ENCODE measurements at places on chromosomes 4 and X. TPM values are rescaled to one million over a fixed set of nuclear protein-coding genes. Genes with fewer than 3 reads are reported as not detected.

FAM241A gene
- 2.7 TPM for total RNA-seq

TNIP3 gene
- 0.60 TPM for total RNA-seq

NUP62CL gene
- total RNA-seq, result 1.7 TPM

BTK gene
- 1.0 TPM for total RNA-seq

CYP2U1 gene
- total RNA-seq, result 0.92 TPM

GAB3 gene
- total RNA-seq, result 0.52 TPM

MAD2L1 gene
- total RNA-seq, result 12.7 TPM

ELOVL6 gene
- 29.1 TPM for total RNA-seq

TLR10 gene
- total RNA-seq, result 0.40 TPM

MAOA gene
- total RNA-seq, result 88.9 TPM

C1QTNF7 gene
- total RNA-seq, result 0.52 TPM

ZCCHC18 gene
- not detected for total RNA-seq

SLC9A6 gene
- total RNA-seq, result 10.5 TPM

UNC5C gene
- 0.16 TPM for total RNA-seq

RUFY3 gene
- 43.1 TPM for total RNA-seq

TBC1D9 gene
- 11.5 TPM for total RNA-seq

CCKAR gene
- not detected for total RNA-seq

PFKFB1 gene
- 0.36 TPM for total RNA-seq

YIPF7 gene
- total RNA-seq, result not detected

CFAP97 gene
- total RNA-seq, result 23.7 TPM

ARHGAP6 gene
- 0.56 TPM for total RNA-seq

LRAT gene
- total RNA-seq, result 0.76 TPM

TCEAL5 gene
- not detected for total RNA-seq

PABPC5 gene
- not detected for total RNA-seq

USP53 gene
- total RNA-seq, result 19.5 TPM

ITGB1BP2 gene
- 0.56 TPM for total RNA-seq

SUPT20HL2 gene
- total RNA-seq, result not detected

GSPT2 gene
- total RNA-seq, result 1.6 TPM

DSPP gene
- not detected for total RNA-seq
